Fibroblast of skin of left quadriceps (primary cell): ENCODE measurements at places on chromosomes 2 and 18.

DNA sequence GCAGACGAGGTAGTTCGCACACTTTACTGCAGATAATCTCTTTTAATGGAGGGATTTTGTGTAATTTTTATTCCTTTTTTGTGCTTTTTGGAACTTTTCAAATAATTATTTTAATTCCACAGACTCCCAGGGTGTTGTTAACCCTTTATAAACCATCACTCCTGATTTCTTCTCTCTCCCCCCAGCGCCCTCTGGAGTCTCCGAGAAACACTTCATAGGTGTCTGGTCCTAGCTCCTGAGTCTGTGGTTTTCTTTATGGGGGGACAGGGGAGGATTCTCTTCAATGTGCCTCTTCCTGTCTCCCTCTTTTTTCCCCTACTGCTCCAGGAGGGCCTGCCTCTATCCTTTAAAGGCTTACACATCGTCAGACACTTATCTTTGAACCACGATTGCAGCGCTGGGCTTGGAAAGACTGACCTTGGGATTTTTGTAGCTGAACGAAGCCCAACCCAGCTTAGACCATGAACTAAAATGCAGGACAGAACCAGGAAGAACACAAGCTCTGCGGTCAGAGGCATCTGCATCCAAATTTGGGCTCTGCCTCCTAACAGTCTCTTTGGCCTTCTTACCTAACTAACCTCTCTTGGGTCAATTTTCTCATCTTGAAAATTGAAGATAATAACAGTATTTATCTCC is 7.1 kb upstream of the PKDCC start:
- no peak for DNase-seq

- DNase-seq = no peak
Observed at GRCh38 chr18:57803103-57803969, at the start of gene ATP8B1. Gene ATP8B1 (minus strand): TSS chr18:57803315. CDS start chr18:57731807, 71,508 bp downstream.

- DNase-seq = peak; percentile 65
Observed at GRCh38 chr2:29628108-29628745, 293.2 kb downstream of the ALK start.

GRCh38 chr2:131584940-131585339 is 57.3 kb downstream of the CCDC74A start:
- no peak for DNase-seq

GRCh38 chr2:162747021-162747420 is 91.5 kb downstream of the KCNH7 start:
- no peak for DNase-seq

- DNase-seq = no peak
Observed at GRCh38 chr2:128520340-128520739, 201.7 kb upstream of the HS6ST1 start.

- DNase-seq = no peak
Observed at GRCh38 chr18:63105636-63106316, 213.8 kb downstream of the BCL2 start.

- DNase-seq = no peak
Observed at GRCh38 chr18:32459361-32460101, 11.2 kb downstream of the GAREM1 start.

DNA sequence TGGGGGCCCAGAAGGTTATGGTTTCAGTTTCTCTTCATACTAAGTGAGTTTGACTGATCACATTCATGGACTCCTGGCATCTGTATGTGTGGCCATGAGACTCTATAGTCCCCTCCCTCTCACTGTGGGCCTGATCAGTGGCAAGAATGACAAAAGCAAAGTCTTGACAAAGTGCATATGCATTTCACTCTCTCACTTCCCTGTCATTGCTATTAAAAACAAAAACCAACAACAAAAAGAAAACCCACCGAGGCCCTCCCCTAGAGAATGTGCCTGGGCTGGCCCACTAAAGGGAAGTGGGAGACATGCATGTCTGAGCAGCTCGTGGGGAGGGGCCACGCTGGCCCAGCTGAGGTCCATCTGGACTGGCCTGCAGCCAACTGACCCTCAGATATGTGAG is 600.1 kb upstream of the RAB6C start:
- no peak for DNase-seq

- no peak for DNase-seq
Observed at GRCh38 chr2:2600366-2600765, 269.3 kb upstream of the MYT1L start.

GRCh38 chr18:45014047-45014501 is 333.4 kb downstream of the SETBP1 start:
- peak; percentile 57 for DNase-seq

DNA sequence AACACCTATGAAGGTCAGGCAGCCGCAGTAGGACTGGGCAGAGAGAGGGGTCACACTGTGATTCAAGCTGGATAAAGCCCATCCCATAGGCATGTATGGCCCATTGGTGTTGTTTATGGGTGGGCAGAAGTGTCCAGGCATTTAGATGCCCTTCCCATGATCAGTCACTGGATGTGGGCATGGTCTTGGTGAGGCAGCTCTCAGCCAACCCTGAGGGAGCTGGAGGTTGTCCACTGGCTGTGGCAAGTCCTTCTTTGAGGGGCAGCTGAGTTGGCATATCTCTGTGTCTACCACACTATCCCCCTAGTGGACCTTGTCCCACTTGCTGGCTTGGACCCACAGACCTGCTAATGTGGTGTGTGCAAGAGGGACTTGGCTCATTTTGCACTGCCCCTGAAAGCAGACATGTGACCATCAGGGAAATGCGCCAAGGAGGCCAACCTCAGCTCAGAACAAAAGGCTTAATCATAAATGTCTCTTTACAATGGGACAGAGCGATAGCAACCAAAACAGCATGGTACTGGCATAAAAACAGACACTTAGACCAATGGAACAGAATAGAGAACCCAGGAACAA is 82.0 kb downstream of the TMEM17 start:
- DNase-seq = no peak
